Retina (tissue), 1 donor: ENCODE measurements at places on chromosomes 2 and 18.

- DNase-seq = no peak
Measured at GRCh38 chr2:178863856-178864620, 56.8 kb upstream of the TTN start.

DNA sequence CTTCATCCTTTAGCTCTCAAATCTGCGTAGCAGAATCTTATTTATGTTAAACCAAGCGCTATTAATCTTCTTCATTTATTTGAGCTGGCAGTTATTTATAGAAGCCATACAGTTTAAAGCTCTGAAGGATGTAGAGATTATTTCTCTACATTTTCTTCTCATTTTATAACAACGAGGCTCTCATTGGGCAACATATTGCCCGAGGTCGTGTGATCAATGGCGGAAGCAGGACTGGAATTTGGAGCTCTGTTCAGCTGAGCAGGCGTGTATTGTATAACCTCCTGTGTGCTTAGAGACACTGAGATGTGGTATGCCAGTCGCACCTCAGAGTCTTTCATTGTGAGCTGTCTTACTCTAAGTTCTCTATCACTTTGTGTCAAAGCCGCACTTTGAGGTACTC lies 17.5 kb upstream of the DRC1 start:
- DNase-seq = no peak

DNA sequence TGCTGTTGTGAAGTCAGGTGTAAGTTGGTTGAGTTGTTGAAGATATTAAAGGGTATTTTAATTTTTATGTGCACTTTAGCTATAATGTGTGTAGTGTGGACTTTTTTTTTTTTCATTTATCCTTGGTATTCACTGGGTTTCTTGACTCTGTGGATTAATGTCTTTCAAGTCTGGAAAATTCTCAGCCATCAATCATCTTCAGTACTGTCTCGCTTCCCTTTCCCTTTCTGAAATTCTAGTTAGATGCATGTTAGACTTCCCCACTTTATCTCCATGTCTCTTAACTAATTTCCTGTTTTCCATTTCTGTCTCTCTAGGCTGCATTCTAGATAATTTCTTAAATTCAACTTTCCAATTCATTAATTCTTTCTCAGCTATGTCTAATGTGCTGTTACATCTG lies 247.7 kb upstream of the REV1 start:
- DNase-seq = no peak

DNA sequence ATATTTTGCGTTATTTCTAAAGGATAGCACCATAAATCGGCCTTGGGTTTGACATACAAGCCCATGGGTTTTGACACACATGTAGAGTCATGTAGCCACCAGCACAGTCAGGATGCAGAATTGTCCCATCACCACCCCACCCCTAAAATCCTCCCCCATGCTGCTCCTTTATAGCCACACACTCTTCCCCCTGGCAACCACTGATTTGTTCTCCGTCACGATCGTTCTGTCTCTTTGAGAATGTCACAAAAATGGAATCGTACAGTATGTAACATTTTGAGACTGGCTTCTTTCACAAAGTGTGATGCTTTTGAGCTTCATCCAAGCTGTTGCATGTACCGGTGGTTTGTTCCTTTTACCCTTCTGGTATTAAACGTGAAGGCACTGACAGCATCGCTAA lies 39.1 kb downstream of the CRACDL start:
- DNase-seq = no peak

DNA sequence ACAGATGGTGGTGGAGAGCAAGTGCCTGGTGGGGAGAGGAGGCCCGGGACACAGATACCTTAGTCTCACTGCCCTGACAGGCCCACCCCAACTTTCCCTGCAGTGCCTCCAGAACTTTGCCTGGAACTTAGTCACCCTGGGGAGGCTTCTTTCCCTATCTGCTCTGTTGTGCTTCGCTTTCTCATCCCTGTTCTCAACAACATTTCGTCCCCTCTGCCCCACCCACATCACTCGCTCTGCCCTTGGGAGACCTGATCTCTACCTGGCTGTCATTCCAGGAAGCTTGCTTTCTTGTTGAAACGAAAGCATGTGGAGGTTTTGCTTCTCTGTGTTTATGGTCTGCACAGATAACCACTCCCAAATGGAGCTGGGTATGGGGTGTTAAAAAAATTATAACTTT lies 93.8 kb downstream of the PRKCE start:
- DNase-seq = no peak

GRCh38 chr2:144389151-144389929 lies 130.6 kb downstream of the ZEB2 start:
- no peak for DNase-seq

DNA sequence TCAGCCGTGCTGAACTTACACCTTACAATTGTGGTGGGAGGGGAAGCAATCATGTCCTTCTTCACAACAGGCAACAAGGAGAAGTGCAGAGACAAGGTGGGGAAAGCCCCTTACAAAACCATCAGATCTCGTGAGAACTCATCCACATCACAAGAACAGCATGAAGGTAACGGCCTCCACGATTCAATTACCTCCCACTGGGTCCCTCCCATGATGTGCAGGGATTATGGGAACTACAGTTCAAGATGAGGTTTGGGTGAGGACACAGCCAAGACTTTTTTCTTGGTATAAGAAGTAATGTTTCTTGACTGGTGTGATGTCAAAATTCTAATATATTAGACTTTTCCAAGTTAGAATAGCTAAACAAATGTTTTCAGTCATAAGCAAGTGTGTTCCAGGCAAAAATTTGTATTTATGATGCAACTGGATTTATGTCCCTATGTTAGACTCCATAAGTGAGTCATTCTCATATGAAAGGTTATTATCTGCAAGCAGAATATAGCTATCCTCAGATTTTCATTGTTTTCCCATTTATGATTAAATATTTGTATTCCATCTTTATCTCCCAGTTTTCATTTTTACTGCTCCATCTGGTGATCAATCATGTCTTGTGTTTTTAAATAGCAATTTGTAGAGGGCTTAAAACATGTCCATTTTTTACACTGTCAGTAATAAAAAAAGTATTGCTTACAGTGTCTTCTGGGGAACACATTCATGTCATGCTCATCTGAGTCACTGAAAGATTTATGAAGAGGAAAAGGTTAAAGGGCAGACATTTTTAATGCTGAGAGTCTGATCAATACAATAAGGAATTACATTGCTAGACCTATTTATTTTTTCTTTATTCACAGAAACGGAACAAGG lies 995.2 kb upstream of the CDH2 start:
- no peak for DNase-seq

DNA sequence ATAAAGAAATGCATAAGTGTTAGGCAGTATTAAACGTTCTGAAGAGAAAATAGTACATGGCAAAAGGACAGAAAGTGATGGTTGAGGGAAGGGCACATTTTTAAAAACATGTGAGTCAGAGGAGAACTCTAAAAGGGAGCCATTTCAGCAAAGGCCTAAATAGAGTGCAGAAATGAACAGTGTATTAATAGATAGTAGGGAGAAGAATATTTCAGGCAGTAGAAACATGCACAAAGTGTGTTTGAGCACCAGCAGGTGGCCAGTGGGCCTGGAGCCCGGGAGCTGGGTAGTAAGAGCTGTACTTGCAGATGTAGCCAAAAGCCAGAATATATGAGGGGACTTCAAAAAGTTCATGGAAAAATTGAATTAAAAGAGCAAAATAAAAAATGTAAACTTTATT lies 288.1 kb upstream of the FIGN start:
- no peak for DNase-seq

DNA sequence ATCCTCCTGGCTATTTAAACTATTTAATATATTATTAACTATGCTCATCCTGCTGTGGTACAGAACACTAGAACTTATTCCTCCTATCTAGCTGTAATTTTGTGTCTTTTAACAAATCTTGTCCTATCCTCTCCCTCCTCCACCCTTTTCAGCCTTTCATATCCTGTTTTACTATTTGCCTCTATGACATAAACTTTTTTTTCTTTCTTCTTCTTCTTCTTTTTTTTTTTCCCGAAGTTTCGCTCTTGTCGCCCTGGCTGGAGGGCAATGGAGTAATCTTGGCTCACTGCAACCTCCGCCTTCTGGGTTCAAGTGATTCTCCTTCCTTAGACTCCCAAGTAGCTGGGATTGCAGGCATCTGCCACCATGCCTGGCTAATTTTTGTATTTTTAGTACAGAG lies 201.5 kb downstream of the LPIN1 start:
- no peak for DNase-seq

- DNase-seq = no peak
Measured at GRCh38 chr2:58739033-58739432, 497.9 kb upstream of the FANCL start.

DNA sequence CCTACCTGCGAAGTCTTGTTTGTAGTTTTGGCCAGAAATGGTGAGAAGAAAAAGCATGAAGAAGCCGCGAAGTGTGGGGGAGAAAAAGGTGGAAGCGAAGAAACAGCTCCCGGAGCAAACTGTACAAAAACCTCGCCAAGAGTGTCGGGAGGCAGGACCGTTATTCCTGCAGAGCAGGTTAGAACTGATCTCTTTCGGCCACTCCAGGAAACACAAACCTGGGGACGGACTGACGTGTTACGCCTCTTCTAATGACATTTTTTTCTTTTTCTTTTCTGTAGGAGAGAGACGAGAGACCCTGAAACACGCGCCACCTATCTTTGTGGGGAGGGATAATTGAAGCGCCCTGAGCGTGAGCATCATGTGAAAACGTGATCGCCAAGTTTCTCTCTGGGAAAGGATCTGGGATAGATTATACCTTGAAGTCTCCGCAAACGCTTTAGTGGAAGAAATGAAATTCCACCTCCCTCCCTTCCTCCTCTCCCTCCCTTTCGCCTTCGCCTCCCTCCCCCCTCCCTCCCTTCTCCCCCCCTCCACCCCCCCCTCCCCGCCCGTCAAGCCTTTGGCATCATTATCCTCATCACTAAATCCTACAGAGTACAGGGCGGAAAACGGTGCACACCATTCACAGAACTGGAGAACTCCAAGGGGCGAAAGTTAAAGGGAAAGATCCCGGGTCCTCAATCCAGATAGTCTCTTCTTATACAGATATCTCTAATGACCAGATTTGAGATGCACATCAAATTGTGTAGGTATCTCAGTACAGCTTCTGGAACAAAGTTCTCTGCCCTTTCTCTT lies at the start of gene ZEB2:
ZEB2 (minus strand) TSS at position 186 of the 798 bp plus-strand sequence. CDS start 2,769 bp downstream, outside the sequence.
- DNase-seq = peak; percentile 89

DNA sequence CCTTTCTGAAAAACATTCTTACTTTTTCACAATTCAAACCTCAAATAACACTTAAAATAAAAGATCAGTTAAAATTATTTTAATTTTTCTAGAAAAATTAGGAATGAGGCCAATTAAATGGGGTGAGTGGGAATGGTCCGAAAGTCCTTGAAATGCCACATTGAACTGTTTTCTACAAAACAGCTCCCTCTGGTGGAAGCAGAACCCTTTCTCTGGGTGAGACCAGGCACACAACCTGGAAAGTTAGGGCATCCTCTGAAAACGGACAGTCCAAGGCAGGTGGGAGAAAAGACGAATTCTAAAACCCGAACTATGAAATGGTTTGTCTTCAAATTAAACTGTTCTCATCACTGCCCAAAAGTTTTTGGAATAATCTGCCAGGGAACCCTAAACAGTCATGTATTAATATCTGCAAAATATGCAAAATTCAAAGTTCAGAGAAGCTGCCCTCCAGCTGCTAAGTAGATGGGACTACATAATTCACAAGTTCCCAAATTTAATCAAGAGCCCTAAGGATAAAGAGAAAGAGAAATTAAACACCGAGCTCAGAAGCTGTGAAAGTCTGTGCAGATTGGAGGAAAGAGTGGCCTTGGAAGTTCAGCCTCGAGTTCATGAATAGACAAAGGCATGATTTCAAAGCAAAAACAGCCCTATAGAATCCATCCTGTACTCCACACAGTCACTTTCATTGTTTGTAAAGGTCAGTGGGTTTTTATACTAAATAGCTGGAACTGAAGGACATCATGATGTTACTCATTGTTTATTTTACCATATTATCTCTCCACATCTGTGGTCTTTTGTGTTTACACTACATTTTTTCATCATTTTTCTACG lies 108.3 kb downstream of the PIEZO2 start:
- peak; percentile 35 for DNase-seq

GRCh38 chr2:227577555-227577954 lies 21.1 kb upstream of the SCYGR2 start:
- DNase-seq = no peak

- no peak for DNase-seq
Measured at GRCh38 chr2:11270891-11271290, 73.5 kb downstream of the ROCK2 start.

DNA sequence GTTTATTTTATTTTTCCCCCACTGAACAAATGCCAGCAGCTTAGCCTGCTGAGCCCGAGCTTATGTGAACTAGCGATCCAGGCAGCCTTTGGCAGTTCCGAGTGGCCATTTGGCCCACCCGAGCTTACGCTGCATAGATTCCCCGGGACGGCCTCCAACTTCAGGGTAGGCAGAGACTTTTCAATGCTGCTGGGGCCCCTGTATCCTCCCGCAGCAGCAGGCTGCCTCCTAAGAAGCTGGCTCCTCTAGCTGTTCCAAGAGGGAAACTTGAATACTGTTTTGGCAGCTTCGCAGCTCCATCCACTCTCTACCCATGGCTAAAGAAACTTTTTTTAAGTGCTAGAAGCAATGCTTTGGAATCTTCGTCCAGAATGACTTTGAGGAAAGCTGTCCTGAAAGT lies 295.2 kb downstream of the SS18 start:
- no peak for DNase-seq

DNA sequence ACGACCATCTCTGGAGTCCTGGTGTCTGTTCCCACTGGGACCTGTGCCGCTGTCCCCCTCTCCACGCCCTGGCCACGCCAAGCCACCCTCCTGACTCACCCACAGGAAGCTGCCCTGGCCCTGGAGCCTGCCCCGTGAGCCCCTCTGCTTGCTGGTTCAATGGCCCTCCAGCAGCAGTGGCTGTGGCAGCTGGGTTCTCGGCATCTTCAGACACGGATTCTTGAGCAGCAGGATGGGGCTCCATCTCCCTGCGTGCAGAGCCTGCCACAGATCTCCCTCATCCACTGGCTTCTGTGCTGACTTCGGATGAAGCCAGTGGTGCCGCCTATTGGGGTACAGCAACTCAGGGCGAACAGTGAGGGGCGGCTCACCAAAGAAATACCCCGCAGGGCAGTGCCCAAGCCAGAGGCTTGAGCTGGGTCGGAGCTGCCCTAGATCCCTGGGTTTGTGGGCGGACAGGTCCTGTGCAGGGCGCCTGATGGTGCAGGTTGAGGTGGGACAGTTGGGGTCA lies 14.0 kb downstream of the CAPN10 start:
- no peak for DNase-seq

DNA sequence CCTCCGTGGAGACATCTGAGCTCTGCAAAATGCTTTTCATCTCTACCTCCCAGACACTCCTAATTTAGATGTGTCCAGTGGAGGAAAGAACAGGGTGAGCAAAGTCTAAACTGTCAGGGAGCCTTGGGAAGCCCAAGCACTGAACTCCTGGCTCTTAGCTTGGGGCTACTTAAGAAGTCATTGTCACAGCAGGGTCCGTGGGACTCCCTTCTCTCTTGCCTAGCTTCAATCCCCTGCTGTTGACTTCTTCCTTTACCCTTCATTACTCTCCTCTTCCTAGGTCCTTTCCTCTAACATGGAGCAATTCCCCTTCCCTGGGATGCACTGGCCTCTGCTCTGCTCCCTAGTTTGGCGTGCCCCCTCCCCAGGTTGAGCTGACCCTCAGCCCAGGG lies 3.4 kb downstream of the OSR1 start:
- DNase-seq = no peak

GRCh38 chr2:216447293-216447692 lies 35.0 kb downstream of the SMARCAL1 start:
- DNase-seq = no peak

GRCh38 chr2:28080911-28081310 lies 190.4 kb downstream of the BABAM2 start:
- DNase-seq = no peak

GRCh38 chr2:51633073-51633472 lies 601.1 kb upstream of the NRXN1 start:
- no peak for DNase-seq

- no peak for DNase-seq
Measured at GRCh38 chr2:164032995-164033394, 297.2 kb upstream of the FIGN start.
